ENCODE measurements at places on chromosomes 13 and 19. TPM values are rescaled to one million over a fixed set of nuclear protein-coding genes. Genes with fewer than 3 reads are reported as not detected.

DNA sequence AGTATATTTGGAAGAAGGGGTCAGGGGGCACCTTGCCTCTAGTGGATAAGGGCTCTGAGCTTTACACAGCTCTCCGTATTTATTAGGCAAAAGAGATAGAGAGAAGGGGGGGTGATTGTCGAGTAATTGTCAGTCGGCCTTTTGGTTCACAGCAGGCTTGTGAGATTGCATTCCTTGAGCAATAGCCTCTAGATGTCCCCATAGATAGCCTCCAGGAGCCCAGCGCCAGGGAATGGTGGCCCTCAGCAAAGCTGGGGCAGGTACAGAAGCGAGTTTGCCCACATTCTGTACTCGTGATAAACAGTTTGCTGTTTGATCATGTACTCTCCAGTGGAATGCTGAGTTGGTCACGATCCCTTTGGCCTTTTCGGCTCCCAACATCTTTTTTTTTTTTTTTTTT, 4.6 kb downstream of the ZNF613 start:
- DNase-seq: no peak

B3GNT8 gene
- under 0.01 TPM for total RNA-seq

- DNase-seq: no peak
These were observed 4.9 kb downstream of the TMEM59L start for GRCh38 chr19:18617562-18617961.

FOXA3 gene
- not detected for total RNA-seq

SRRM5 gene
- total RNA-seq: not detected

TDRD12 gene
- under 0.01 TPM for total RNA-seq

C19orf73 gene
- 0.28 TPM for total RNA-seq
